Stimulated activated CD4-positive, alpha-beta T cell treated with anti-CD3 and anti-CD28 coated beads, Interleukin-4, amount 100 ng/mL, for 1 hour (primary cell): ENCODE measurements at places on chromosomes 11 and 22.

GRCh38 chr22:17957693-17958092 is 66.7 kb downstream of the MICAL3 start:
- no peak for DNase-seq

- no peak for DNase-seq
Measured at GRCh38 chr11:126115127-126115495, 52.4 kb upstream of the CDON start.

DNA sequence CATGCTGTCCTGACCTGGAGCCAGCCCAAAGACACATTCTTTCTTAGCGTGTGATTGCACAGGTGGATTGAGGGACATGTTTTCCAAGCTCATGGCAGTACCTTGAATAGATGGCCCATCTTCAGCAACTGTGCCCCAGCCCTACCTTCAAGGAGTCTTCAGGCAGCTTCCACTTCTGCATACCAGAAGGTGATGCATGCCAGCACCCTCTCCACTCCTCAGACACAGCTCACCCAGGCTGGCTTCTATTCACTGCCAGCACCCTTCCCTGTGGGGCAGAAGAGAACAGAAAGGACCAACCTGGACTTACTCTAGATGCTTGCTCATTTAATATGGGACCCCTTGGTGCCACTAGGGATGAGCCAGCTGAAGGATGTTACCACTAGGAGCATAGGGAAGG is 466.4 kb upstream of the ISX start:
- no peak for DNase-seq

DNA sequence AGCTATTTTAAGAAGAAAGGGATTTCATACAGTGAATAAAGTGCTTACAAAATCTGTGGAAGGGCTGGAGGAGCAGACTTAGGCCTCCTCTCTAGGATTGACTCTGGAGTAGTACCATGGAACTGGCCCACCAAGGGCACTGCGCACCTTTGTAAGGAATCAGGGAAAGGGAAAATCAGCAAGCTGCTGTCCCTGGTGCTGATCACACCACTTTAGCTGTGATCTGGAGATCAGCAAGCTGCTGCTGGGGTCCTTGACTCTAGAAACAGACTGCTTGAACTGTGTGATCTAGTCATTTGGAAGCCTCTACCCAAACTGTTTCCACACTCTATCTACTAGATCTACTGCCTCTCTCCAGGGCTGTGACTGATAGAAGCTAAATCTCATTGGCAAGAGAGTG is 18.4 kb upstream of the TECTA start:
- DNase-seq, result no peak
